Activated CD8-positive, alpha-beta T cell treated with anti-CD3 and anti-CD28 coated beads for 36 hours (primary cell): ENCODE measurements at places on chromosomes 12 and 14. TPM values are rescaled to one million over a fixed set of nuclear protein-coding genes. Genes with fewer than 3 reads are reported as not detected.

KLRK1 gene
- 112 TPM for total RNA-seq

DNA sequence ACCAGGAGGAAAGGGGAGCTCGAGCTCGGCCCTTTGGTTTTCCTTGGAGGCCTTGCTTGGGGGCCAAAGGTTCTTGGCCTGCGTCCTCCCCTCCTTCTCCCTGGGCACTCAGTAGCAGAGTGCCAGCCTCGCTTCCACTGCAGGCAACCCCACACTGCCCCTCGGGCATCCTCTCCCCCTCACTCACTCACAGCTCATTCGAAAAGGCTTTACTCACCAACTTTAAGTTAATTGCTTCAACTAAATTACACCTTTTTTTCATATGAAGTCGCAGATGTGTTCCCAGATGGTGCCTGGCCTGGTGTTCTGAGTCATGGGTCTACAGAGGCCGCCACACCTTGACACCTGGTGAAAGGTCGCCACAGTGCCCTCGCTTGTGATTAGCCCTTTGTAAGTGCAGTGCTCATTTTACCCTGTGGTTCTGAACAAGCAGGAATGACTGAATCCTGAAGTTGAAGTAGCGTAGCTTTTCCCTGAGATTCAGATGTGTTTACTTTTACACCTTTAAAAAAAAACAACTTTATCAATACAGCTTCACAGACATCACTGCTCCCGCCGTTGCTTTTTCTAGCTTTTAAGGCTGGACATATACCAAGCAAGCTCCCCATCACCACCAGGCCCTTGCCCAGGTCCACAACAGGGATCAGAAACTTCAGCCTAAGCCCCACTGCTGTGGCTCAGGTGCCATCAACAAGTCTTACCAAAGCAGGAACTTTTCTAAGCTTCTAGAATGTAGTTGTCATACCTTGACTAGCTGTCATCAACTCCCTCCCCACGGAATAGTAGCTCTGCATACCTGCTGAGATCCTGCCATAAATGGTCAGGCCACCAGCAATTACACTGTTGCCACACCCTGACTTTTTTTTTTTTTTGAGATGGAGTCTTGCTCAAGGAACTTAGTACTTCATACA lies 20.3 kb upstream of the ADIPOR2 start:
- no peaks in the 10 kb centered on the region for H3K27me3 ChIP-seq
- H3K27ac ChIP-seq: no peak overlapping the region
- no peak for DNase-seq
- no peak overlapping the region for H3K4me3 ChIP-seq
- H3K36me3 ChIP-seq: no peaks in the 10 kb centered on the region

PLEKHA5 gene
- 2.1 TPM for total RNA-seq

GRCh38 chr12:27975222-27976136 lies 2.9 kb upstream of the PTHLH start:
- DNase-seq: peak; percentile 24
- peaks cover 17% of the 10 kb centered on the region for H3K4me1 ChIP-seq
- no peak overlapping the region for H3K27ac ChIP-seq
- peaks cover 71% of the 10 kb centered on the region for H3K27me3 ChIP-seq
- no peaks in the 10 kb centered on the region for H3K36me3 ChIP-seq

CLEC6A gene
- not detected for total RNA-seq

DNA sequence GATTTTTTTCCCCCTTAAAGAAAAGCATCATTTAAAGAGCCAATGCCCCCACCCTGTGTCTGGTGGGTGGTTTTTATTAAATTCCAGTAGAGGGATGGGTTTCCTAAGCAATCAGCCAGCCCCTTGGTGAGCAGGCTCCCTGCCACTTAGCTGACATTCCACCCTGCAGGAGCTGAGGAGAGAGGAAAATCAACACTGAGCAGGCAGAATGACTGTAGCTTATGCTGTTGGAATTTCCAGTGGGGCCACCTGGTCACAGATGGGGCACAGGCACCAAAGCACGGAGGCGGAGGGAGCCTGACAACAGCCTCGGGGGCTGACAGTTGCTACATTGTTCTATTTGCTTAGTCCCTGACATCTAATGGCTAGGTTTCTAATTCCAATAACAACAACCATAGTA lies 127.7 kb downstream of the TMEM30B start:
- peaks cover 7% of the 10 kb centered on the region for H3K27me3 ChIP-seq
- no peak overlapping the region for H3K27ac ChIP-seq
- DNase-seq: no peak
- H3K36me3 ChIP-seq: no peaks in the 10 kb centered on the region
- no peak overlapping the region for H3K4me3 ChIP-seq

- DNase-seq: peak; percentile 84
- no peaks in the 10 kb centered on the region for H3K27me3 ChIP-seq
- no peak overlapping the region for H3K4me3 ChIP-seq
- H3K27ac ChIP-seq: no peak overlapping the region
- peaks cover 21% of the 10 kb centered on the region for H3K36me3 ChIP-seq
Observed at GRCh38 chr12:118404876-118405521, 28.6 kb downstream of the SUDS3 start.

TMEM132C gene
- not detected for total RNA-seq
